Right ventricle myocardium inferior (tissue), 1 donor: ENCODE measurements at places on chromosomes 3 and 15.

- no peak for DNase-seq
These were observed 8.7 kb upstream of the GPD1L start for GRCh38 chr3:32097768-32098167.

DNA sequence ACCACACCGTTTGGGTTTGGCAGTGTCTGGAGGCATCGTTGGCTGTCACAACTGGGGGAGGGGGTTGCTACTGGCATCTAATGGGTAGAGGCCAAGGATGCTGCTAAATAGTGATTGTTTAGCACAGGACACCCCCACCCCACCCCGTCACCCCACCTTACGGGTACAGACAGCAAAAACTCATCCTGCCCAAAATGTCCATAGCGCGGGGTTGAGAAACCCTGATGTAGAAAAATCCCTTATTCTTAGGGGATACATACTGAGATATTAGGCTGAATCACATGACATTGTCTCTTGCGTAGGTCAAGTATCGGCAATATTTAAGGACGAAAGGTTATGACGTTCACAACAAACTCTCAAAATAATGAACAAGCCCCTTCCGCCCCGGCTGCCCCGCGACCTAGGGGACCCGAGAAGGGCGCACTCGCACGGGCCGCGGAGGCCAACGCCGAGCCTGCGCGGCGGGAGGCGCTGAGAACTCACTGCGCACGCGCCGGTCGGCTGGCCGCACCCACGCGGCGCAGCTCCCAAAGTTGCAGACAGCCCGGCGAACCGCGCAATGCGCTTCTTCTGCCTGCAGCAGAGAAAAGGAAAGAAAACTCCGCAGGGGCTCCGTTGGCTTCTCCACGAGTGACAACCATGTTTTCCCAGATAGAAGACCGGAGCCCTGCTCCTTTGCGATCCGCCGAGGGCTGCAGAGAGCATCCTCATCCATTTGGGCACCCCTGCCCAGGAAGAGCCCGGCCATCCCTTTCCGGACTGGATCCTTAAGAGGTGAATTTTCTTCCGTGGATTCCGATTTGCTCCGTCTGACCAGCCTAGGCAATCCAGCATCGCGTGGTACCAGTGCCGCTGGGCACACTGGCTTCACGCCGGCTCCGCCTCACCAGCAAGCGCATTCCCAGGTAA lies 136.8 kb upstream of the CCDC54 start:
- peak; percentile 88 for DNase-seq

- DNase-seq: no peak
These were observed 48.0 kb downstream of the CTNNB1 start for GRCh38 chr3:41247055-41248004.

GRCh38 chr3:83011481-83011880 lies 1250.0 kb upstream of the GBE1 start:
- no peak for DNase-seq

GRCh38 chr3:71421820-71422566 lies 161.5 kb downstream of the FOXP1 start:
- DNase-seq: no peak

DNA sequence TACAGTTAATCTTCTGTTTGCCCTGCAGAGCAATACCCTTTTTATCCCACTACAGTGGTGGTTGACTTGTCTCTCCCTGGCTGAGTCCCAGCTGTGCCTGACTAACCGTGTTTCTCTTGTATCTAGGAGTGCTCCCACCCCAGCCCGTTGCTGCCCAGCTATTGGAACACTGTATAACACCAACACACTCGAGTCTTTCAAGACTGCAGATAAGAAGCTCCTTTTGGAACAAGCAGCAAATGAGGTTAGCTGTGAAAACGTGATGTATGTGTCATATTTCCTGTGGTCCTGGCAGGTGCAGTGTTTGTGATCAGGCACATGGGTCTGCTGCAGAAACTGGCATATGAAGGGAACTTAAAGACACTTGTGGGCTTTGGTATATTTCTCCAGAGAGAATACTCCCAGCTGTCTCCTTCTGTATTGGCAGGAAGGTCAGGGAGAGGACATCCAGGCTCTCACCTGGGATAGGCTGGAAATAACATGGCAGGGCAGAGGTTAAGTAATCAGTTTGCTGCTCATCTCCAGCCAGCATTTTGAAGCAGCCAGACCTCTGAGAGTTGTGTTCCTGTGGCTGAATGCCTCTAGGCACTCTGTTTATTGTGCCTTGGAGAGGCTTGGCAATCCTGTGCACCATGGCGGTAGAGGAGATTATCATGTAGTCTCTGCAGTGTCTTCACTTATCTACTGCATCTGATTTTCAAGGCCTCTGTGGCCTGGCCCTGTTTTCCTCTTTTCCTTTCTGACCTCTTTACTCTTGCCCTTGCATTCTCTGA lies 34.8 kb downstream of the ATG7 start:
- DNase-seq: no peak

- no peak for DNase-seq
These were observed 1.2 kb downstream of the HAUS2 start for GRCh38 chr15:42549741-42550392.

DNA sequence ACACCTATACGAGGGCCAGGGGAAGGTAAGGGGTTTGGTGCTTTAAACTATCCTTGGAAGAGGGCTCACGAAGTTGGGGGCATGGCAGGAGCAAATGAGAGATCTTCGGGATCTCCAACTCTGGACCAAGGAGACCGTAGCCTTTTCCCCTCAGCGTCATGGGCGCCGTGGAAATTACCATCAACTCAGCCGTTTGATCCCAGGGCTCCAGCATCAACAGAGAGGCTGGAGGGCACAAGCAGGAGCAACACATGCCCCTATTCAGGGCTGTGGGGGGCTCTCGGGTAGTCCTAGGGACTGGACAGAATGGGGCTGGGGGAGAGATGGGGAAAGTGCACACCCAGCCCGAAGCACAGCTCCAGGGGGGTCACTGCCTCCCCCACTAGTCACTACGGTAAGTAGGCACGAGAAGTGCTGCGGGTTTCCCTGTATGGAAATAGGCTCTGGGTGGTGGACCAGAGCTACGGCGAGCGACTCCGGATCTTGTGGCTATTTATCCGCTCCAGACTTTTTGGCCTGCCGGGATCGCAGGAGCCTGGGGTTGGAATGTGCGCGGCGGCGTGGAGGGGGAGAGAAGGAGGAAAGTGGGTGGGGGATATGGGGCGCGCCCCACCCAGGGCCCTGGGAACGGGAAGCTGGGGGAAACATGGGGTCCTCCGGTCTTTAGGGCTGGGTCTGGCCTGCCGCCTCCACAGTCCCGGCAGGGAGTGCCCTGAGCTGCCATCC lies 539 bp upstream of the LAMB2 start:
- peak; percentile 91 for DNase-seq

GRCh38 chr3:38222032-38222634 lies 43.5 kb upstream of the SLC22A13 start:
- DNase-seq: no peak

GRCh38 chr3:184371570-184372018 lies 6.4 kb downstream of the THPO start:
- DNase-seq: peak; percentile 83

GRCh38 chr3:63864008-63864964 lies 619 bp downstream of the ATXN7 start:
- DNase-seq: peak; percentile 70

DNA sequence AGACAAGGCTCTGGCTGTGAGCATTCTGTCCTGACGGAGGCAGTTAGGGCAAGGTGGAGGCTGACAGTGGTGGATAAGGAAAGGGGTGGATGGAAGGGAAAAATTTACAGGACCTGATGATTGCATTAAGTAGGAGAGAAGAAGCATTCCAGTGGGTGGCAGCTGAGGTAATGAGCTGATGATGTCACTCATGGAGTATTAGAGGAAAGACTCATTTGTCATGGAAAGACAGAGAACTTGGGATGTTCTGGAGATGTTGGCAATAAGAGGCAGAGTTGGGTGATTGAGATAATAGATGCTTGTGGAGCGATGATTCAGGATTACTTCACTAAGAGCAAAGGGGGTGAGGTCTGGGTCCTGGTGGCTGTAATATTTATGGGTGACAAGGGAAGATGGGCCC lies 63.6 kb upstream of the SCN5A start:
- no peak for DNase-seq

DNA sequence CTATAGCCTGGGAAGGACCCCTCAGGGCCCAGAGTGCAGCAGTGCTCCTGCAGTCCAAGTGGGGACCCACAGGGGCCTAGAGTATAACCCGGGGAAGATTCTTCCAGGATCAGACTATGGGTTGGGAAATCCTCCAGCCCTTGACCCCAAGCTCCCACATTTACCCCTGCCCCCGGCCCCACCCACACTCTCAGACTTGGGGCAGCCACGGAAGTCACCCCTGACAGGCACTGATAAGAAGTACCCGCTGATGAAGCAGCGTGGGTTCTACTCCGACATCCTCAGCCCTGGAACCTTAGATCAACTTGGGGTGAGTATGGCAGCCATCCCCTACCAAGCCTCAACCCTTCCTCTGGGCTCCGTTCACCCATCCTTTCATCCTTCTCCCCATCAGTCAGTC lies 6.3 kb downstream of the DNAH1 start:
- no peak for DNase-seq

GRCh38 chr3:48276911-48277641 lies 36.2 kb downstream of the ZNF589 start:
- DNase-seq: no peak

DNA sequence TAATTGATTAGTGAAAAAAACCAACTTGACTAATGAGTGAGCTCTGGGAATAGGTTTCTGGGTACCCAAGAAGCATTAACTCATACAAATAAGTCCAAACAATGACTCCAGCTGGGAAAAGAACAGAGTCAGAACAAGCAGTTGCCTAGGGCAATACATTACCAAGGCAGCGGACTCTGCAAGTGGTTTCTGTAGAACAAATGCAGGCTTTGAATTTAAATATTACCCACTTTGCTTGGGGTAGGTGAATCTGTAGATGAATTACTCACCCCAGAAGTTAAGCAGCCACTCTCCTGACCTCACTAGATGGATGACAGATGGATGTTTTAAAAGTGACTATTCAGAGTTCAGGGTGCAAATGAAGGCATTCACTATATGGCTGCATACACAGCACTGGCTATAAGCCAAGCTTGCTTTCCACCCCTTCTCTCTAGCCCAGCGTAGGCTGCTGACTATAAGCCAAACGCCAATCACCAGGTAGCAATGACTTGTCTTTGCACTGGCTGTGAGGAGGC lies 73.1 kb upstream of the BHLHE40 start:
- no peak for DNase-seq

DNA sequence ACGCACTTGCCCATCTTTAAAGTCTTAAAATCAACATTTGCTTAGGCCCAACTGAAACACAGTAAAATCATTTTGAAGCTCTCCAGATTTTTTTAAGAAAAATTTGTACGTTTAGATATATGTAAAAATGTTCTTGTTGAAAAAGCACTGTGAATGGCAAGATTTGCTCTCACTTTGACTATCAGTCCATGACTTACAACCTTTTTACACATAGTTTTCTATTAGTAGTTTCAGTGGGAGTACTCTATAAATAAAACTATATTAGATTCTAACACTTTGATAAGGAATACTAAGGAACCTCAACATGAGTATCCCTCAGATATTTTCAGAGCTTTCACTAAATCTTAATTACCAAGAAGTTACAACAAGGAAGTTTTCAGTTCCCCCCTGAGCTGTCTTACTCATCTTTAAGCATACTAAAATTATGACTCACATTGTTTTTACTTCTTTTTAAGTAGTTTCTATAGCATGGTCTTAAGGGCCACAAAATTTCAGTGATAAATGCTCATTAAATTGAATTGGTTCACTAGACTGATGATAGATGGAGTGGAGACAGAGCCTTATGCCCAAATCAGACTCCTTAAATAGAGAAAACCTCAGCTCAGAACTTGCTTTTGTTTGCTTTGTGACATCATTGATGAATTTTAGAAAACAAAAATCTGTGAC lies 31.6 kb upstream of the RAP2B start:
- DNase-seq: no peak
